ENCODE measurements at places on chromosomes 3 and 15. TPM values are rescaled to one million over a fixed set of nuclear protein-coding genes. Genes with fewer than 3 reads are reported as not detected.

GRCh38 chr15:72509484-72509883 lies 35.4 kb downstream of the ARIH1 start:
- no peak for DNase-seq

GRCh38 chr15:27527490-27528067 lies 556.6 kb downstream of the GABRG3 start:
- DNase-seq: no peak

Gene GPR27
- total RNA-seq: 1.2 TPM

GRCh38 chr3:108488631-108489030 lies 21.8 kb downstream of the MYH15 start:
- DNase-seq: no peak

DNA sequence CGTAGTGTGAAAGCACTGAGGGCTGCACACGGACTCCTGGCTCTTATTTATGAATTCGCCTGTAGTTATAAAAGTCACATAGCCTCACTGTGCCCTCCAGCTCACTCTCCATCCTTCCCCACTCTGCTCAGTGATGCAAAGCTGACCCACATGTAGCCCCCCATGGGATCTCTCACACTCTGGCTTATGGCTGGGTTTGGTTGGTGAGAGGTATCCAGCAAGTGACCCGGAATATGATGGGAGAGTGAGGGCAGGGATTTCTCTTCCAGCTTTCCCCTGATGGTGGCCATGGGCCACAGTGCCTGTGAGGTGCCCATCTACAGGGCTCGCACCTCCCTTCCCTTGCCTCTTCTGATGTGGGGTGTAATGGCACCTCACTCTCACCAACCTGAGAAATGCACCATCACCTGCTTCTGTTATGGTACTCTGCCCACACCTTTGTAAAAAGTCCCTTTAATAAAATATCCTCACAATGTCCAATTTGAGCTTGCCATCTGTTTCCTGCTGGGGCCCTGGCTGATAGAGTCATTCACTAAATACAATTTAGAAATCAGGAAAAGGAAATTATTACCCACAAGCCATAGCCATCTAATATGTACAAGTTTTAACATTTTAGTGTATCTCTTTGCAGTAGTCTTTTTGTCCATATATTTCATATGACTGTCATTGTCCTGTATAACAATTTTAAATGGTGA lies 93.6 kb downstream of the SCN11A start:
- DNase-seq: no peak

GRCh38 chr3:31184261-31185061 lies 290.0 kb upstream of the GADL1 start:
- DNase-seq: no peak

- no peak for DNase-seq
Observed at GRCh38 chr15:59936741-59937140, 67.4 kb upstream of the FOXB1 start.

Gene GOLGA8T
- not detected for total RNA-seq

DNA sequence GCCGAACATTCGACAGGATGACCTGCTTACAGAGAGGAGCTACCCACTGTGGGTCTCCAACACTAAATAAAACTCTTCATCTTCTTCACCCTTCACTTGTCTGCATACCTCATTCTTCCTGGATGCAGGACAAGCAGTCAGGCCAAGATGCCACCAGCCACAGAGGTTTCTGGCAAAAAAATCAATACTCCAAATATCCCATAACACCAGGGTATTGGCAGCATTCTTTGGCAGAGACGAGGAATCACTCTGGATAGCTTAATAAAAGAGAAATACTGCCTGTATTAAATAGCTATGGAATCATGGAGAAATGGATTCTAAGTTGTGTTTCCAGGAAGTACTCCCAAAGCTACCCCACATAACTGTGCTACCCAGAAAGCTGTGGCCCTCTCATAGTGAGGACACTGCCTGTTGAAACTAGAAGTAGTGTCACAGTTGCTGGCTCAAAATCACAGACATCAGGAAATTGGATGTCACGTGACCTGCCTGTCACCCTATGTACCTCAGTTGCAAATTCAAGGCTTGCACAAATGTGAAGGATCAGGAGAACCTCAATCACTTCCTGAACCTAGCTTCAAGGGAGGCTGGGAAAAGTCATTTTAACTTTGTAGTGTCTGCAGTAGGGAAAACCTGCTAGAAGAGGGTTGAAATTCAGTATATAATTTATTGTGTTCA lies 11.0 kb upstream of the LRRC31 start:
- DNase-seq: no peak

- DNase-seq: no peak
Observed at GRCh38 chr3:179149406-179149867, 1.3 kb downstream of the PIK3CA start.

Gene SCAMP2
- 58.9 TPM for total RNA-seq

- DNase-seq: no peak
Observed at GRCh38 chr3:4813909-4814304, 165.3 kb upstream of the BHLHE40 start.

GRCh38 chr3:60770532-60770931 lies 480.7 kb downstream of the FHIT start:
- DNase-seq: no peak

GRCh38 chr15:100601617-100602063 lies 344 bp downstream of the LINS1 start:
- DNase-seq: no peak

DNA sequence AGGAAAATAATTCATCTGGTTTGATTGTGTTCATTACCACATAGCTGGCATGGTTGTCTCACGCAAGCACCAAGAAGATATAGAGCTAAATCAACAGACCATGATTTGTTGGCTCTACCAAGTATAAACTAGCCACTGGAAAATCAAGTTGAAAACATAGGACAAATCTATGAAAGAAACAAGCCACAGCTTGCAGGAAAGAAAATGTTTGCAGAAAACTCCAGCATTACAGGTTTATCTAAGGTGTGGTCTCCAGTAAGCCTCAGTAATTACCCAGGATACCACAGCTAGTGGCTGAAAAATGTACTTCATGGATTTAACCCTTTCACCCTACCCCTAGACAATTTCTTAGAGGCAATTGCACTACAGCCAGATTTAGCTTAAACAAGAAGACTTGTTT lies 340.6 kb downstream of the SOX2 start:
- no peak for DNase-seq

DNA sequence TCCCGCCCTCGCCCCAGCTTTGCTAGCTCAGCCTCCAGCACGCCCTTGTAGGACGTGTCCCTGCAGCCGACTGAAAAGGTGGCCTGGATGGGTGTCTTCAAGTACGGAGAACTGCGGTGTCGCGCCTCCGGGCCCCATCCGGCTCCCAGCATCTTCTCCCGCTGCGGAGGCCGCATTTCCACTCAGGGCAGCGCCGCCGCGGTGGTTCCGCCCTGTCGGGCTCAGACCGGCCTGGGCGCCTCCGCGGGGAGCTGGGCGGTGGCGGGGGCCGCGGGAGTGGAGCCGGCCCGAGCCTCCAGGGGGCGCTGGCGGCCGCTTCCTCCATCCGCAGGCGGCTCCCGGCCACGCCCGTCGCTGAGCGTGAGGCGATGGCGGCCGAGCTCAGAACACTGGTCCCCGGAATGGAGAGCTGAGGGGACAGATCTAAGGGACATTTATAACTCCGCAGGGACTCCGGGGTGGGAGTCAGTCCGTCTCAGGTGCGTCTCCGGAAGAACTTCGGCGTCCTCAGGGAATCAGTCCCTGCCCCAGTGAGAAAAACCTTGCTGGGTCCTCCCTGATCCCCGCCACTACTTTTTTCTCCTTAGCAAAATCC lies 13.6 kb upstream of the SMCO1 start:
- DNase-seq: no peak

DNA sequence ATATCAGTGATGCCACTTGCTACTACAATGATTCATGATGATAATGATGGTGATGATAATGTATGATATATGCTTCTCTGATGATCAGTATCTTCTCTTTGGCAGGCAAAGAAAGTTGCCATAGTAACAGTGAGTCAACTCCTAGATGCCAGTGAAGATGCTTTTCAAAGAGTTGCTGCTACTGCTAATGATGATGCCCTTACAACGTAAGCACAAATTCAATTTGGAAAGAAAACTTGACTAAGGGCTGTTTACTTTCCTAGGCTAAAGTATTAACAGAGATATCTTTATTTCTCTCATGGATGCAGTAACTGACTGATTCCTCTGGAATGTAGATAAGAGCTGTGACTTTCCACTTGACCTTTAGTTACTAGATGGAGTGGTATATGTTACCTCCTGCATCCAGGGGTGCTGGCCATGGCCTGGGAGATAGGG lies 27.8 kb downstream of the ADGRG7 start:
- no peak for DNase-seq

Measured in epithelial cell of proximal tubule (primary cell).